Naive thymus-derived CD4-positive, alpha-beta T cell (primary cell): ENCODE measurements at places on chromosomes 3 and 15. TPM values are rescaled to one million over a fixed set of nuclear protein-coding genes. Genes with fewer than 3 reads are reported as not detected.

DNA sequence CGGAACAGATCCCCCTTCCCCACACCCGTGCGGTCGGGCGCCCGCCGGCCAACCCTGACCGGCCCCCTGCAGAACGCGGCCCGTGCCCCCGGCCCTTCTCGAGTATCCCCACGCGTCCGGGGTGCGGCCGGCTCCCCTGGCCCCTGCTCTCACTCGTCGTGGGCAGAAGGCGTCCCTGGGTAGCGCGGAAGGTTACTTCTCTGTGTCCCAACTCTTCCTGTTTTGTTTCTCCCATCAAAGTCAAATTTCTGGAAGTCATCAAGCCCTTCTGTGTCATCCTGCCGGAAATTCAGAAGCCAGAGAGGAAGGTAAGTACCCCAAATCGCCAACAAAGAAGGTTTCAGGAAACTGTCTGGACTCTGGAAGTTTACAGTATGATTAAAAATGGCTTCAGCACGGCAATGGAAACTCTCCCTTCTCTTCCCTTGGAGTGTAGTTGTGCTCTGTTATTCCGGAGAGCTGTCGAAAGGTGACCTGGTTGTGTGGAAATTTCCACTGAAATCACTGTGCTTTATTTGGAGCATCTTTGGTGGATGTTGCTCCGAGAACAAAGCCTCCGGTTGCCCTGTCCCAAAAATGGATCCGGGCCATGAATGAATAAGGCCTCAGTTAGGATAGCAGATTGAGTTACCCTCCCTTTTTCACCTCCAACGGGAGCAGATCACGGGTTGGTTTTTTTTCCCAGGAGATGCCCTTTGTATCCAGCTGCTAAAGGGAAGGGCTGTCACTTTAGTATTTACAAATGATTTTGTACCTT is 536 bp downstream of the SEC61A1 start:
- H3K27me3 ChIP-seq: no peaks in the 10 kb centered on the region
- H3K36me3 ChIP-seq: no peaks in the 10 kb centered on the region
- H3K4me1 ChIP-seq: peaks cover 28% of the 10 kb centered on the region
- H3K27ac ChIP-seq: peak overlapping the region; percentile 95
- DNase-seq: no peak

DNA sequence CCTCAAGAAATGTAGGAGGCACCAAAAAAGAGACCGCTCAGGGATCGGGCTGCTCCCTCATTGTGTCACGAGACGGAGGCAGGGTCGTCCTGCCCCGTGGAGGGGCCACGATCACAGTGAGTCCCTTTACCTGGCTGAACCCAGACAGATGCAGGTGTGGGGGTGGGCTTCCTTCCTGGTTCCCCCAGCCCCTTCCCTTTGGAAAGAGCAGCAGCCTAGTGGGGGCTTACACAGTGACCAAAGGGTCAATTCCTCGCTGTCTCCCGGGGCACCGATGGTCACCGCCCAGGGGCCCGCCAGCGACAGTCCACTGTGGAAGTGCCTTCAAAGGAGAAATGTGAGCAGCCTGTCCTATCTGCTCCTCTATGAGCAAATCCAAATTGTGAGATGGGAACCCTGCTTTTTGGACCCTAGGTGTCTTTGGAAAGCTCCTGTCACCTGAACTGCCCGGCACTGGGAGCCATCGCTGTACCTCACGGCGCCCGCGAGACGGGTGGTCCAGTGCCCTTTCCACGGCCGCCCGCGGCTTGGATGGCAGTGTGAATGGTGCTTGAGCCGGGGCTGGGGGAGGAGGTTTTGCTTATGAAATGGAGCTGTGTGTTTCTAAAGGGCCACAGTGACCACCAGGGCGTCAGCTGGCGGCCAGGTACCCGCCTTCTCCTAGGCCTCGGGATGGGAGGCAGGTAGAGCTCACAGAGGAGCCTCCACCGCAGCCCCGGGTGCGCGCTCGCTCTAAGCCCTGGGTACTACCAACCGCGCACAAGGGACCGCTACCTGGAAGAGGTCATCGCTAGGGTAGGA is 155.7 kb downstream of the KLF13 start:
- peak overlapping the region; percentile 59 for H3K4me3 ChIP-seq
- DNase-seq: no peak
- no peak overlapping the region for H3K27ac ChIP-seq
- H3K36me3 ChIP-seq: no peaks in the 10 kb centered on the region
- no peaks in the 10 kb centered on the region for H3K27me3 ChIP-seq
- peaks cover 30% of the 10 kb centered on the region for H3K4me1 ChIP-seq

DNA sequence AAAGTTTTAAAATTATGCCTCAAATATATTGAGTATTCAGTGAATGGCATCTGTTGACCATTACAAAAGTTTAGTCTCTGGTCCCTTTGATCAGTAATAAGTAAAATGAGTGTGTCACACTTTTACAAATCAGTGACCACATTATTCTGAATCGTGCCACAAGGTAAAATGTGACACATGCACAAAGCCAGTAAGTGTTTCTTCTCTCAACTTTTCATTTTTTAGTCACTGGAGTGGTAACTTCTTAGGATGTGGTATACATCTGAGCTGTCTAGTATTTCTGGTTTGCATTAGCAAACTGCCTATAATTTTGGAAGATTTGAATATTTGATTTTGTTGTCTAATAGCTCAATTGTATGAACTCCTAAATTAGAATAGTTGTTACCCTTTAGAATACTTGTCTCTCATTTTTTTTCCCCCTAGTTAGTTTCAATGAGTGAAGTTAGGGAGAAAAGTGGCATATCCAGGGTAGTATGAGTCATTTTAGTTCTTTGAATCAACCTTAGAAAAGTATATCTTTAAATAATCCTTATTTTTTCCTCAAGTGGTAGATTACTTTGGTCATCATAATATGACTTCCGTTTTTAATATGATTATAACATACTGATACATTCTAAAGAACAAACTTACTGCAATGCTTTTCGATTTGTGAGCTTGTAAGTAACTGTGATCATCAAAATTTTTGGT is 18.1 kb downstream of the DNAJC13 start:
- H3K27ac ChIP-seq: no peak overlapping the region
- DNase-seq: no peak
- H3K4me3 ChIP-seq: no peak overlapping the region
- no peaks in the 10 kb centered on the region for H3K36me3 ChIP-seq

- no peak for DNase-seq
- H3K27ac ChIP-seq: no peak overlapping the region
- no peaks in the 10 kb centered on the region for H3K27me3 ChIP-seq
- no peaks in the 10 kb centered on the region for H3K36me3 ChIP-seq
- no peak overlapping the region for H3K4me3 ChIP-seq
Observed at GRCh38 chr15:87816811-87817210, 439.7 kb downstream of the NTRK3 start.

- no peak for DNase-seq
- H3K36me3 ChIP-seq: no peaks in the 10 kb centered on the region
- H3K4me1 ChIP-seq: no peaks in the 10 kb centered on the region
- no peak overlapping the region for H3K27ac ChIP-seq
- no peak overlapping the region for H3K4me3 ChIP-seq
Observed at GRCh38 chr3:116316771-116317170, 128.5 kb downstream of the LSAMP start.

DNA sequence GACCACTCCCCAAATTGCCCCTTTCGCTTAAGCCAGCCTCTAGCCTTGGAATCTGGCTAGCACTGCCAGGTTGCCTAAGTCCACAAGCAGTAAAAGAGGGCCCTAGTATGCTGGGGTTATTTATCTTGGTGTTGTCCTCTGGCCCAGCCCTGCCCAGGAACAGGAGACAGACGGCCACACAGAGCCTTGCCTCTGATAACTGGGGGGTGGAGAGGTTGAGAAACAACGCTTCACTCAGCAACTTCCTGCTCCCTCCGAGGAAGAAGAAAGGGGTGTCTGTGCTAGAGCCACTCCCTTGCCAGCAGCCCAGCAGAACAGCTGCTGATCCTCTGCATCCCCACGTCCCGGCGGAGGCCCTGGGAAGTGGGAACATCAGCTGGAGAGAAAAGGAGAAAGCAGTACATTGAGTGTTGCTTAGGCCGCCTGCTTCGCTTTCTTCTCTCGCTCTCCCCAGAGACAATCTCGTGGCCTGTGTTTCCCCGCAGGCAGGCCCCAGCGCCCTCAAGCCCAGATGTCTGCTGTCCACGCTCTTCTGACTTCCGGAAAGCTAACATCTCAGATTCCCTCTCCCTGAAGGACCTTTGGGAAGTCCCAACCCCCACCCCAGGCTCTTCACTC is 22.6 kb upstream of the C3orf70 start:
- no peak for DNase-seq
- H3K27ac ChIP-seq: no peak overlapping the region
- no peaks in the 10 kb centered on the region for H3K4me1 ChIP-seq
- H3K27me3 ChIP-seq: no peaks in the 10 kb centered on the region
- no peaks in the 10 kb centered on the region for H3K36me3 ChIP-seq

DNA sequence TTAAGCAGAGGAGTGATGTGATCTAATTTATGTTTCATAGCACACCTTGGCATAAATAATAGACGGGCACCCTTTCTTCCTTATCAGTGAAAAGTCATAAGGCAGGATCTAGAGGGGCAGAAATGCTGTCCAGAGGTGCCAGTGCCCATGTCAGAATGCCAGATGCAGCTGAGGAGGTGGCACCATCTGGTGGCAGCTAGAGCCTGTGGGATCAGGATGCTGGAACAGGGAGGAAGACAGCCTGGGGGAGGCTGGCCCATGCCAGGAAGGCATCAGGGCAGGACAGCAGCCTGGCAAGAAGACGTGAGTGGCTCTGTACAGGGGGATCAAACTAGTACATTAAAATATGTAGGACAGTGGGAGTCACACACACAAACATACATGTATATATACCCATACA is 16.5 kb downstream of the MYH15 start:
- H3K4me1 ChIP-seq: no peaks in the 10 kb centered on the region
- H3K27ac ChIP-seq: no peak overlapping the region
- no peaks in the 10 kb centered on the region for H3K27me3 ChIP-seq
- no peak for DNase-seq
- H3K36me3 ChIP-seq: no peaks in the 10 kb centered on the region

Gene MAGEL2
- total RNA-seq: not detected

Gene CLN6
- 15.0 TPM for total RNA-seq

Gene MAP6D1
- total RNA-seq: 0.81 TPM

Gene SCN11A
- 0.07 TPM in 1 of 2 replicates, not detected in the other for total RNA-seq

Gene ECE2
- total RNA-seq: not detected in 2 replicates

Gene MST1R
- total RNA-seq: 1.2 TPM
